ENCODE measurements at places on chromosomes 1 and 21.
A peak's percentile ranks its signal among the peaks of the same experiment; 100 is the strongest.

DNA sequence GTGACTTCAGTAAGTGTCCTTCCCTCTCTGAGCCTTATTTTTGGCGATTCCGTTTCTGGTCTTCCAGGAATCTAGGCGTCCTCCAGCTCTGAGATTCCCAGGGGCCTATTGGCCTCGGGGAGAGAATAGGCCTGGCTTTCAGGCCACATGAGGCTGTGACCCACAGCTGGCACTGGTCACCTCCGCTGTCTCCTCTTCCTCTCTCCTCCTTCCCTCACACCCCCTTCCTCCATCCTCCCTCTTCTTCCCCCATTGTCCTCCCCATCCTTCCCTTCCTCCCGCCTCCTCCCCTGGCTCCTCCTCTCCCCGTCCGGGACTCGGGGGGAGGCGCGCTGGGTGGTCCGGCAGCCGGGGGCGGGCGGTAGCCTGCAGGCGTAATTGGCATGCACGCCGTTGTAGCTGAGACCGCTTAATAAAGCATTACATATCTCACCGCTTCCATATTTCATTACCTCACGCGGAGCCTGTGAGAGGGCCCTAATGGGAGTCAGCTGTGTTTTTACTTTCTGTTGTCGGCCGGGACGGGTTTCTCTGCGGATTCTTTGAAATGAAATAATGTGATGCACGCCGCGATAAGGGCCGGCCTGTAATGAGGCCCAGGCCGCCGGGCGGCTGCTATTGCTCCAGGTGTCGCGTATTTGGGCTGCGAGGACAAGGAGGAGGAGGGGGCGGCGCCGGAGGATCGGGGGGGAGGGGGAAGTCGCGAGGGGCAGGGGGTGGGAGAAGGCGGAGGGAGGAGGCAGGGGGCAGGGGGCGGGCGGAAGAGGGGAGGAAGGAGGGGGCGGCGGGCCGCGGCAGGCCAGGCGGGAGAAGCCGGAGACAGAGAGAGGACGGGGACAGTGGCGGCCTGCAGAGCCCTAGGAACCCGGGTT lies 95.3 kb downstream of the FOXD2 start:
- peak; percentile 54 for DNase-seq

DNA sequence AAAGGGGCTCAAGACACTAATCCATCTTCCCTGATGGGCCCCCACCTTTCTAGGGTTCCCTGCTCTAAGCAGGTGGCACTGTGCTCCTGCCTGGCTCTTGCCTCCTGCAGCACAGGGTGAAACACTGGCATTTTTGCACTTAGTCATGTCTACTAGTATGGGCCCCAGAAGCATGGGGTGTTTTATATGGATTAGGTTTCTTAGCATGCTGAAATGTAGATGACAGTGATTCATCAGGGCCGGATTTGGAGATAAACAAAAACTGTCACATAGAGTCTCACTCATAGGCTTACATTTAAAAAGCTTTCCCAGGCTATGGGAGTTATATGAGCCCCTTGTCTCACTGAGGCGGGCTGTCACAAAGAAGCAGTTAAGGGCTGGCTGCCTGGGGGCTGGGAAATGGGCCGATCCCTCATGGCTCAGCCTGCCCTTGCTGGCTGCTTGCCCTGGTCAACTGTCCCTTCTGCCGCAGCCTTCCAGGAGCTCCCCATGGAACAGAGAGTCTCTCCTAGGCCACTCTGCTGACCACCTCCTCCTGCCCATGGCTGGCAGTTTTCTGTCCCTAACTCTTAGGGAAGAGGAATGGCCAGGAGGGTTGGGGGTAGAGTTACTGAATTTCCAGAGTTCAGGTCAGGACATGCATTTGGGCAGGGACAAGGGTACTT lies 6.5 kb downstream of the GALNT2 start:
- DNase-seq: peak; percentile 22

DNA sequence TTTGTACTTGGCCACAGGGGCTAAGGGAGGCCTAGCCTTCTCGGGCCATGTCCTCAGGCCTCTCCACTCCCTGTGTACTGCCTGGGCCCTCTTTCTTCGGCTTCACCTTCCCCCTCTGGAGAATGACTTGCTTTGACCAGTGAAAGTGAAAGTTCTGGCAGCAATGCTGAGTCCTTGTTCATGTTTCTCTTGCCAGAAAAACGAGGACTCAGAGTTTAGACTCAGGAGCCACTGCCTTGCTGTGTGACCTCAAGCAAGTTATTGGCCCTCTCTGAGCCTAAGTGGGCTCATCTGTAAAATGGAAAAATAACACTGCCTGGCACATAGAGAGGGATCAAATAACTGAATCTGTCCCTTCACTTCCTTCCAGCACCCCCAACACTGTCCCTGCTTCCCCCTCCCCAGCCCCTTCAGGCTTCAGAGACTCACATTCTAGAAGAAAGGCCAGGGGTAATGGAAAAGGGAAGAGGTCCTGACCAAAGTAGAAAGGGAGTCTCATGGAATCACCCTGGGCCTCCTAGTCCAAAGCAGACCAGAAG lies 1.5 kb downstream of the C1QA start:
- no peak for DNase-seq

DNA sequence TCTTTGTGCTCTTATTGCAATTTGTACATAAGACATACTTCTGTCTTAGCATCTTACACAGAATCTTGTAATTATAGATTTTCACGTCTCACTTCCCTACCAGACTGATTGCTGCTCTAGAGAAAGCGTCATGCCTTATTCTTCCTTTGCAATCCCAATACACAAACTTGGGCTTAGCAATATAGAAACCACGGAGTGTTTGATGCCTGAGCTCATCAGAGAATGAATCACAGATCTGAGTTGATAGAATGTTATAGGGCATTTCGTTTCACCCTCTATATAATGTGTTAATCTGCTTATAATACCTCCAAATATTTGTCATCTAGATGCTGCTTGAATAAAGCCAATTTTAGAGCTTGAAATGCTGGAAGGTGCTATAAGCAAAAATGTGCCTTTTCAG lies 6.6 kb downstream of the FMO1 start:
- no peak for DNase-seq

DNA sequence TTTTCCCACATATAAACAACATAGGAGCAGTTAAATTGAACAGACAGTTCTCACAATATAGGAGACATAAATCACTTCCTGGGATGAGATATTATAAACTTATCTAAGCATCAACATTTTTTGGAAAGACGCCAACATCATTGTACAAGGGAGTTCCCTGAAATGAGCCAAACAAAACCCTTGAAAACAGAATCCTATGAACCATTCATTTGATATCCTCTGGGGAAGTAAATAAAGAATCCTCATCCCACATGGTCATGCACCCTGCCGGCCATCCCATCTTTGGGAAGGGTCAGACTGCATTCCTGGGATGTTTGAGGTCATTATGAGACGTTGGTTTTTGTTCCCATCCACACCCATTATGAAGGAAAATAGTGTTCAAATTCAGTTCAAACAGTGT lies 111.8 kb upstream of the USP25 start:
- DNase-seq: no peak
